ENCODE measurements at places on chromosomes 5 and 9.

GRCh38 chr9:82208741-82209450 lies 220.3 kb downstream of the SPATA31D1 start:
- no peak for DNase-seq

- DNase-seq: no peak
Observed at GRCh38 chr9:86830356-86830755, 117.0 kb downstream of the GAS1 start.

DNA sequence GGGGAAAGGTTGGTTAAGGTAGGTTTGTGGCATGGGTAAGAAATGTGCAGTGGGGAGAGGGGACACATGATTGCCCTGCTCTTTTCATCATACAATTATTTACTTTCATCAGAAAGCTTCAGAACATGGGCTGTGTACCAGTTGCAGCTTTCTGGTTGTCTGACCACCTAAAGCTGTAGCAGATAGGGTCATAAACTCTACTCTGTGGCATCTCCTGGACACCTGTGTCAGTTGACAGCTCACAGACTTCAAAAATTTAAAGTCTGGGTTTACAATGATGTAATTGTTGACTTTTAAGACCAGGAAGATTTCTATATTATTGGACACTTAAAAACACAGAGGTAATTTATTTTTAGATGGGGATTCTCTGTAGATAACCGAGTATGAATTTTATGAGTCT lies 222.7 kb upstream of the PRR16 start:
- DNase-seq: no peak

DNA sequence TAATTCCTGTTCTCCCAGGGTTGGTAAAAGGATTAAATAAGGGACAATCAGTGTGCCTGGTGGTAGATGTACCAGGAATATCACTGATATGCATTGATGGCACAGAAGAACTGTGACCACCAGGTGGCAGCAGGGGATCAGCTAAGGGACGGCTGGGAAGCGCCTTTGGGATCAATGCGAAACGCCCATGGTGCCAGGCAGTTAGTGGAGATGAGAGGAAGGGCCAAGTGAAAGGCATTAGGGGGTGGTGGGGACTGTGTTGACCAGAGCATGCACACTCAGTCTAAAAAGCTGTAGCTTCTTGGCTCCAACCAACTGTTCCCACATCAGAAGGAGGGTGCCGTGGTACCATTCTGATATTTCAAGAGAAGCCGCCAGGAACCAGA lies 55.6 kb downstream of the ARHGEF37 start:
- DNase-seq: no peak

GRCh38 chr5:178460174-178460573 lies 130.0 kb downstream of the COL23A1 start:
- no peak for DNase-seq

DNA sequence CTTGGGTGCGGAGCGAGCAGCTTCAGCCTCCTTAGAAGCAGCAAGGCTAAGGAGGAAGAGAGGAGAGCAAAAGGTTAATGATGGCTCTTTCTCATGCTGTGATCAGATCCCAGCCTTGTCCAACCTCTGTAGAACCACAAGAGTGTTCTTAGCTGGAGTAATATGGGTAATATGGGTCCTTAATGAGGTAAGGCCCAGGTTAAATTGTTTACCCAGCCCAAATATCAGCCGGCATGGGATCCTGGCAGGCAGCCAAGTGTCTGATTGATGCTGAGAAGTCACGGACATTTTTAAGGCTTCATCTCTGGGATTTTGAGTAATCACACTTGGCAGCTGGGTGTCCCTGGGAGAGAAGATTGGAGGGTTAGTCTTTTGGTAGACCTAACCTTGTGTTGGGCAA lies 32.3 kb downstream of the GLRA1 start:
- no peak for DNase-seq

- DNase-seq: no peak
Observed at GRCh38 chr5:124880903-124881697, 134.7 kb upstream of the ZNF608 start.

- DNase-seq: no peak
Observed at GRCh38 chr5:65382582-65382981, 99.1 kb downstream of the ADAMTS6 start.

- DNase-seq: peak; percentile 39
Observed at GRCh38 chr5:76542887-76543690, 80.1 kb downstream of the F2RL2 start.

GRCh38 chr9:306907-307306 lies 92.2 kb downstream of the DOCK8 start:
- DNase-seq: peak; percentile 22

GRCh38 chr9:16203729-16204573 lies 651.1 kb downstream of the CCDC171 start:
- no peak for DNase-seq

- DNase-seq: no peak
Observed at GRCh38 chr9:125694478-125694877, 12.5 kb downstream of the MAPKAP1 start.

DNA sequence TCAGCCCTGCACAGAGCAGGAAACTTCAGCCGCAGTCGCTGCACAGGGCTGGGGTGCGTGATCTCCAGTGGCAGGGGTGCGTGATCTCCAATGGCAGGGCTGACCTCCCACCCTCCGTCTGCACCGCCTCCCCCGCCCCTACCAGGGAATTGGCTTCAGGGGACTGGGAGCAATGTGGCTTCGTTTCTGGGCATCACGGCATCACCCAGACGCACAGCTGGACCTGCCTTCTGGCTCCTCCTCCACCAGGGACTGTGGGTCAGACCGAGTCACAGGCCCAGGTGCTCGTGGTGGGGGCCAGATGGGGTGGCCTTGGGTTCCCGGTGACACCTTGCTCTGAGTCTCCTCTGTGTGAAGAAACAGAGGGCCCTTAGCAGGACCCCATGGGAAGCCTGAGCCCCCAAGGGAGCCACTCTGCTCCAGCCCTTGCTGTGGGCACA lies 51.1 kb downstream of the AHRR start:
- DNase-seq: no peak

GRCh38 chr9:120942186-120943001 lies 15.8 kb upstream of the TRAF1 start:
- DNase-seq: no peak

DNA sequence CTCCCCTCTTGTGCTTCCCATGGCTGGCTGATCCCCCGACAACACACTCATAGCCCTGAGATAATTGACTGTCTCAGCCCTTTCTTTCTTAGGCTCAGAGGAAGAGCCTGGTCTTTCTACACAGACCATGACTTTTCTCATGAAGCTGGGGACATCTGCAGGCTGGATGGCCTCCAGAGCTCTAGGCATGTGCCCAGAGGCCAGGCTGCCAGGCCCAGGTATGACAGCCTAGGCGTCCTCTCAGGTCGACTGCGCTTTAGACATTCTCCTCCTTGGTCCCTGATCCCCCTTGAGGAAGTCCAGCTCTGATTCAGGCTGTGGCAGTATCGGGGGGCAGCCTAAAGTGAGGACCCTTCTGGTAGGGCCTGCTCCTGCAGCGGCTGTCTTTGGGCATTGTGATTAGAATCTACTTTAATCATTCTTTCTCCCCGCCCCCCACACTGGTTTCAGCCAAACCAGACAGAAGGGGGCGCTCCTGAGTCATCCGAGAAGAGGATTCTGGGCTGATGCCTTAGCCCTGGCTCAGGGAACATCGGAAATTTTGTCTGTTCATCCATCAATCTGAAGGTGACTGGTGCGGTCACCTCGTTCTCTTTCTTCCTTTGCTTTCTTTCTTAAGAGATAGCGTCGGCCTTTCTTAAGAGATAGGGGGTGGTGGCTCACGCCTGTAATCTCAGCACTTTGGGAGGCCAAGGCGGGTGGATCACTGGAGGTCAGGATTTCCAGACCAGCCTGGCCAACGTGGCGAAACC lies 66.5 kb upstream of the HSPA9 start:
- DNase-seq: peak; percentile 74

- no peak for DNase-seq
Observed at GRCh38 chr5:157748760-157749461, 5.4 kb downstream of the LSM11 start.

DNA sequence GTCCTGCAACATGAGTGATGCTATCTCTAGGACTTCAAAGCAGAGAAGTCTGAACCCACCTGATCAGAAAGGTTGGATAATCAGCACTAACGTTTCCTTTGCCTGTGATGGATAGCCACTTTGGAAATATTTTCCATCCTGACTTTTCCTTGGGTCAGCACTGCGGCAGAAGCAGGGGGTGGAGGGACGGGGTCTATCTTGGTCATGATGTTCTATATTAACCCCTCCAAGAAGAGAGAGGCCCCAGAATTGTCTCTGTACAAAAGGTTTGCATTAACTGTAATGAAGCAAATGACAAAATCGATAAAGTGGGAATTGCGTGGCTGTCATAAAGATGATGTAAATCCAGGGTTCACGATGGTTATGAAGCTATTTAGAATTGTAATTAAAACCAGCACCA lies 279.8 kb upstream of the PANK3 start:
- no peak for DNase-seq

All from stimulated activated CD4-positive, alpha-beta T cell treated with anti-CD3 and anti-CD28 coated beads, Interleukin-12 subunit alpha, Interleukin-12 subunit beta, amount 100 ng/mL, for 4 hours (primary cell).